ENCODE measurements at places on chromosomes 16 and 17.
A peak's percentile ranks its signal among the peaks of the same experiment; 100 is the strongest.

GRCh38 chr17:68792873-68793272, 162.3 kb downstream of the ABCA8 start:
- DNase-seq, result no peak

GRCh38 chr16:66541388-66542355, 8.2 kb downstream of the TK2 start:
- no peak for DNase-seq

DNA sequence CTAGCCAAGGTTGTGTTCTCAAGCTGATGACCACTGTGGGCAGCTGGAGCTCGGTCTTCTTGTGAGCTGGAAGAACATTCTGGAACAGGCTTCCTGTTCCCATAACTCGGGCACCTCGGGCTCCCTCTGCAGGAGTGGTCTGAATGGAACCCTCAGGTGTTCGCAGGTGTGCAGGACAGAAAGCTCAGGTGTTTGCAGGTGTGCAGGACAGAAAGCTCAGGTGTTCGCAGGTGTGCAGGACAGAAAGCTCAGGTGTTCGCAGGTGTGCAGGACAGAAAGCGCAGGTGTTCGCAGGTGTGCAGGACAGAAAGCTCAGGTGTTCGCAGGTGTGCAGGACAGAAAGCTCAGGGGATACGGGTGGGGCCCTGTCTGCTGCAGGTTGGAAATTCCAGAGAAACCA, 109.0 kb upstream of the CACNG5 start:
- no peak for DNase-seq

DNA sequence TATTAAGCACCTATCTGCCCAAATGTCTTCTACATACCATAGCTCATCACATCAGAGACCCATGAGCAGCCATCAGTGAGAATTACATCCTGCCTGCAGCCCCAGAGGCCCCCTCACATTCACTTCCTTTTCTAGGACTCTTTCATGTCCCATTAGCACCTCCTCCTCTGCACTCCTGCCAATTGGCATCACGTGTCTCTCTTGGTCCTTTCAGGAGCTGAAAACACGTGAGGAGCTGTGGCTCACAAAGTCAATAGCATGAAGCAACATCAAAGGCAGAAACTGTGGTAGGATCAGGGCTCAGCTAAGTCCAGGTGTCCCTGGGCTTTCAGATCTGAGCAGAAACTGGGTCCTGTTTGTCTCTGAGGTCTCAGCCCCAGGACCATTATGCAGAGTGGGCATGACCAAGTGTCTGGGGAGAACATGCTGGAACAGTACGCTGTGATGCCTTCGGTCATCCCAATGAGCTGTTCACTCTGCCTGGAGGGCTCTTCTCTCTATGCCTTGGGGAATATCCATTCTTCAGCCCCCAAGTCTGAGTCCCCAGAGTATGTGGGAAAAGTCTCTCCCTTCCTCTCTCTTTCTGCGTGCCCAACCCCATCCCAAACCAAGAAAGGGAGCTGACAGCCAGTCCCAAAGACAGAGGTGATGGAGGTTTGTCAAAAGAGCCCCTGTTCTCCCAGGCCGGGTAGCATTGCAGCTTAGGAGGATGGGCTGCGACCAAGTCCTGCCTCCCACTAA, 457.0 kb upstream of the CDH5 start:
- DNase-seq, result no peak

GRCh38 chr16:81608523-81609209, 164.1 kb downstream of the CMIP start:
- peak; percentile 35 for DNase-seq

- no peak for DNase-seq
Observed at GRCh38 chr16:30184891-30185682, 1.7 kb downstream of the CORO1A start.

DNA sequence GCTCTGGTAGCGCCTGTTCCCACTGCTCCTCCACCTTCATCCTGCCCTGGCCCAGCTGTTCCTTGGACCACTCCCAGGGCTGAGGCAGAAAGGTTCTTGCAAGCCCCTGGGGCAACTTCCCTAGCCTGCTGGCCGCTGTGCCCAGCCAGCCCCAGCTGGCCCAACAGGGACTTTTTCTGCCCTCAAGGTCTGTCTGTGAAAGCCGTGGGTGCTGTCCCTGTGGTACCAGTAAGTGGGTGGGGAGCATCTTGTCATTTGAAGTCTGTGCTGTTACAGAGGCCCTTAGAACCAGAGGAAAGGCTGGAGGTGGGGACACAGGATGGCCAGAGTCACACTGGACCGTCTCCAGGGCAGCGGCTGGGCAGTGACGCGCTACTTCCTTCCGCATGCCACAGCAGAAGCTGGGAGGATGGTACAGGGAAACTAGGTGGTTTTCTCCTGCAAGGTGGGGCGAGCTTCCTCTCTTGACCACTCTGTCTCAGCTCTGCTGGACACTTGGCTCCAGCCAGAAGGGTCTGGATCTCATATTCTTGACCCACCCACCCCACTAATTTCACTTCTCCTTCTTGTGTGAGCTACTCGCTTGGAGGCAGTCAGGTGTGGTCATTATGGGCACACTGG, 87.8 kb downstream of the PLCG2 start:
- no peak for DNase-seq

- no peak for DNase-seq
Observed at GRCh38 chr17:78572239-78573205, 4.7 kb downstream of the DNAH17 start.

DNA sequence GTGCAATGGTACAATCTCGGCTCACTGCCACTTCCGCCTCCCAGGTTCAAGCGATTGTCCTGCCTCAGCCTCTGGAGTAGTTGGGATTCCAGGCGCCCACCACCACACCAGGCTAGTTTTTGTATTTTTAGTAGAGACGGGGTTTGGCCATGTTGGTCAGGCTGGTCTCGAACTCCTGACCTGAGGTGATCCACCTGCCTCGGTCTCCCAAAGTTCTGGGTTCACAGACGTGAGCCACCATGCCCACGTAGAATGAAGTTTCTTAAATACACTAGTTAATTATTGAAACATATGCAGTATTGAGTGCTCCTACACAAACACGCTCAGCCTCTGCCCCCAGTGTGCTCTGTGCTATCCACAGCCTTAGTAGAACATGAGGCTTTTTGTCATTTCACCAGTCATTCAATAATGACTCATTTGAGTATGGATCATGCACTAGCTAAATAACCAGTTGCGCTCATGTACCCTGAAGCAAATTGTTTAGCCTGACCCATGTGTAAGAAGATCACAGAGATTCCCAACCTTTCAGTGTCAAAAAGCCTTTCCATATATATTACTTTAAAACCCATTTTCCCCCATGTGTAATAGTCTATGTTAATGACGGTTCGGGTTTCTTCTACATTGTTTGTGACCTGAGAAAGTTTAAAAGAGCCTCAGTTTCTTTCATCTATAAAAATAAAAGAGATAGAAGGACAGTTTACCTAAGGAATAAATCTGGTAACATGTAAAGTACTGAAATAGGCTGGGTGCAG, 49.7 kb downstream of the TUBD1 start:
- peak; percentile 91 for DNase-seq

DNA sequence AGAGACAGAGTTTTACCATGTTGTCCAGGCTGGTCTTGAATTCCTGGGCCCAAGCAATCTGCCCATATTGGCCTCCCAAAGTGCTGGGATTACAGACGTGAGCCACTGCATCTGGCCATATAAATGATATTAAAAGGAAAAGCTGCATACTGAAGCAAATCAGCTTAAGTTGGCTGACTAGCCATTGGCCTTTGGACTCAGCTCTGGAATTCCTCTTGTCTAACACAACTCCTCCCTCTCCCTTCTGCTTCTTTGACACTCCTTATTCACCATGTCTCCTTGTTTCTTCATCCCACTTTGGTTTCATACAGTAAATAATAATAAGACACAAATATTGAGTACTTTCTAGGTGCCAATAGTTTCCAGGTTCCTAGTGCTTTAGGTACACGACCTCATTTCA, 7.5 kb downstream of the KRT12 start:
- DNase-seq, result no peak

- DNase-seq, result no peak
Observed at GRCh38 chr17:41977991-41978390, 11.4 kb downstream of the CNP start.

GRCh38 chr17:18044609-18045008, 5.4 kb downstream of the GID4 start:
- DNase-seq, result no peak

DNA sequence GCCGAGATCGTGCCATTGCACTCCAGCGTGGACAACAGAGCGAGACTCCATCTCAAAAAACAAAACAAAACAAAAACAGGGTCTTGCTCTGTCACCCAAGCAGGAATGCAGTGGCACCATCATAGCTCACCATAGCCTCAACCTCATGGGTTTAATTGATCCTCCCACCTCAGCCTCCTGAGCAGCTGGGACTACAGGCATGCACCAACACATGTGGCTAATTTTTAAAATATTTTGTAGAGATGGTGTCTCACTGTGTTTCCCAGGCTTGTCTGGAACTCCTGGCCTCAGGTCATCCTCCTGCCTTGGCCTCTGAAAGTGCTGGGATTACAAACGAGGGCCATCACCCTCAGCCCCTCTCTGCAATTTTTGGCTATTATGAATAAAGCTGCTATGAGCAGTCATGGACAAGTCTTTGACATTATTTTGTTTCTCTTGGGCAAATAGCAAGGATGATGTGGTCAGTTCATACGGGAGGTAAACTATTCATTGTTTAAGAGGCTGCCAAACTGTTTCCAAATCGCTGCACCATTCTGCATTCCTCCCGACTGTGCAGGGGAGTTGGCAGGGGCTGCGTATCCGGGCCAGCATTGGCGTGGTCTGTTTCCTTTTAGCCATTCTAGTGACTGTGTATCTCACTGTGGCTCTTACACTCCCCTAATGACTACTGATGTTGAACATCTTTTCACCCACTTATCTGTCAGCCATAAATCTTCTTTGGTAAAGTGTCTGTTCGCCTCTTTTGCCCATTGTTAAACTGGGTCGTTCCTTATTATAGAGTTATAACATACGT, 21.1 kb downstream of the EIF4A3 start:
- DNase-seq, result peak; percentile 21

DNA sequence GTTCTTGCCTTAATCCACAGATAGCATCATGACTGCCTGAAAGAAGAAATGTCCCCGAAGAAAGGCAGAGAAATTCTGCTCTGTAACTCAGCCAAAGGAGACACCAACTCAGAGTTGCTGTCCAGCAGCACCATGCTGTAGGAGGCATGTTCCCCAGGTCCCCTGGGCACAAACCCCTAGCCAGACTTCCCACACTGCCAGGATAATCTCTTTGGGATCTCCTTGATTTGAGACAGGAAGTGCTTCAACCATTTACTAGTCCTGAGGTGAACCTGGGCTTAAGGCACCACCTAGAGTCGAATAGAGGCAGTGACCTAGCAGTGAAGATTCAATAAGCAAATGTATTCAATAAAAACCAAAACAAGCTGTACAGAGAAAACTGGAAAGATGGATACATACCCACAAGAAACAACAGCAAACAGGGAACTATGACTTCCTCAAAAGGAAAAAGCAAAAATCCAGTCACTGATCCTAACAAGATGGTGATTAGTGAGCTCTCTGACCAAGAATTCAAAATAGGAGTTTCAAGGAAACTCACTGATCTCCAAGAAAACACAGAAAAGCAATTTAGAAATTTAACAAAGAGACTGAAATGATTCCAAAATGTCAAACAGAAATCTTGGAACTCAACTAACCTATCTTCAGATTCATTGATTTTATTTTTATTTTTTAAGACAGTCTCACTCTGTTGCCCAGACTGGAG, 5.7 kb downstream of the OR4D2 start:
- no peak for DNase-seq

- no peak for DNase-seq
Observed at GRCh38 chr16:67936880-67937605, 393 bp upstream of the PSMB10 start.

DNA sequence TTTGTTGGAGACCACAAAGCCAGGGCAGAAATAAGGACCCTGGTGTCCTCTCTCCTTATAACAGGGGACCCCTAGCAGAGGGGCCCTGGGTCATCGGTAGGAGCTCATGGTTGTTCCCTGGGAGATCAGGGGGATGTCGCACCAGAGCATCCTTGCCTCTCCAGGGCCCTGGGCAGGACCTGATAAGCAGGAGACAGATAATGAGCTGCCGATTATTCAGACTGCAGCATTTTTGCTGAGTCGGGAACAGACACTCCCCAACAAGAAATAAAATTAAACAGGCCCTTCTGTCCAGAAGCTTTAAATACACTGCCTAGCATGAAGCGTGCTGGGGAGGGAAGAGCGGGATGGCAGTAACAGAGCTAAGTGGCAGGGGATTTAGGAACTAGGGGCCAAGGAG, 15.4 kb upstream of the GFAP start:
- no peak for DNase-seq

DNA sequence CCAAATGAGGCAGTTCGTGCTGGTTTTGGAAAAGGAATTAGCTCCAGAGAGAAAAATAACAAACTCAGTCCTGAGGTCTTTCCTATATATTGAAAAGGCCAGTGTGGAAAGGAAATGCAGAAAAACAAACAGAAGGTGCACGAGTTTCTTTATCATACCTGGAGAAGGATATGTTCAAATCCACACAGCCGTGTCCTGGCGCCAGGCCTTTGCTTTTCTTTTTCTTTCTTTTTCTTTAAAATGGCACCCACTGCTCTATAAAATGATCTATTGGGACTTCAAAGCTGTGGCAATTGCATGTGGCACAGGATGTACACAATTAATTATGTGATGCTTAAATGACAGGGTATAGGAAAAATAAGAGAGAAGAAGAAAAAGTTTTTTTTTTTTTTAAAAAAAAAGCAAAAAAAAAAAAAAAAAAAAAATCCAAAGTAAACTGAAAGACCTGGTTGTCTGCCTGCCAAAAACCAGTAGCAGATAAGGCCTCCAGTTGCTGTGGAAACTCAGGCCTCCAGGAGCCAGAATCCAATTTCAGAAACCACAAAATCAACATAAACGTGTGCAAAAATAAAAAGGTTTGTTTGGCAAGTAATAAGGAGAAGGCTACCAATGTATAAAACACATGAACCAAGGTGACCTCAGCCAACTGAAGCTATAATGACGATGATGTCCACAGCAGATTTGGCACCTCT, 957.6 kb upstream of the SOX9 start:
- no peak for DNase-seq

DNA sequence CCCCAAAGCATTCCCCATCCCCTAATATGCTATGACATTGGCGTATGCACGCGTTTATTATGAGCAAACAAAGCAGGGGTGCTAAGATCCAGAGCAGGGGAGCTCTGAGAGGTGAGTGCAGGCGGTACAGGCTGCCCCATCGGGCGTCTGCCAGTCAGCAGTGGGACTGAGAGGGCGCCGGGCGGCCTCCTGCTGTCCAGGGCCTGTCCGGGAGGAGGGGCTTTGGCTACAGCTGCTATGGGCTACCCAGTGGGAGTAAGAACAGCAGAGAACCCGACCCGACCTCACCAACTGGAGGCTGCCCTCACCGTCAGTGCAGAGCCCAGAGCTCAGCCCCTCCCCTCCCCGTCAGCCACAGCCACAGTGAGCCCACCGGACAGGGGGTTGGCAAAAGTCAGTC, 18.5 kb upstream of the AATK start:
- no peak for DNase-seq

- DNase-seq, result no peak
Observed at GRCh38 chr16:69812688-69813014, 50.5 kb downstream of the WWP2 start.

GRCh38 chr17:72984926-72985325, 107.6 kb downstream of the SLC39A11 start:
- no peak for DNase-seq

GRCh38 chr16:9134739-9135138, 43.3 kb downstream of the HAPSTR1 start:
- DNase-seq, result no peak

- DNase-seq, result no peak
Observed at GRCh38 chr17:43650471-43650870, 11.3 kb downstream of the MEOX1 start.

GRCh38 chr17:56815711-56816110, 18.0 kb downstream of the C17orf67 start:
- DNase-seq, result no peak

- no peak for DNase-seq
Observed at GRCh38 chr16:21277045-21277926, 804 bp downstream of the CRYM start.

All from fibroblast of skin of left quadriceps (primary cell).